NCI-H460 (cell line): ENCODE measurements at places on chromosomes 6 and 20.

DNA sequence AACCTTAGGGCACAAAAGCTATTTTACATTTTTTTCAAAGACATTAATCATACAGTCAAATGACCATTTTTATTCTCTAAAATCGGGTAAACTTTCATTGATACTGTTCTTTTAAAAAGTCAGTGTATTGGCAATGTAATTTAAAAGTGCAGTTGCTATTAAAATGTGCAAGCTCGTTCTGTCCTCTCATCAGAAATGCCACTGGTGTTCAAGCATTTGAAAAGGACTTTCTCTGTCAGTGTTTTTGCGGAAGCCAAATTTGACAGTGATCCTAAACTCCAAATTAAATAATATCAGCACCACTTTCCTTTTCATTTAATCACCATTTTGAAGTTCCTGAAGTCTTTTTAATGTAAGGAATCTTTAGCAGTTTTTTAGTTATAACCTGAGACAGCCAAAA is 69.6 kb downstream of the AFG1L start:
- no peak for DNase-seq

GRCh38 chr6:24778121-24778520 is 3.4 kb downstream of the GMNN start:
- no peak for DNase-seq

- DNase-seq, result no peak
Observed at GRCh38 chr20:51354769-51355319, 187.7 kb downstream of the NFATC2 start.

- DNase-seq, result no peak
Observed at GRCh38 chr6:169342710-169343109, 89.1 kb upstream of the THBS2 start.

DNA sequence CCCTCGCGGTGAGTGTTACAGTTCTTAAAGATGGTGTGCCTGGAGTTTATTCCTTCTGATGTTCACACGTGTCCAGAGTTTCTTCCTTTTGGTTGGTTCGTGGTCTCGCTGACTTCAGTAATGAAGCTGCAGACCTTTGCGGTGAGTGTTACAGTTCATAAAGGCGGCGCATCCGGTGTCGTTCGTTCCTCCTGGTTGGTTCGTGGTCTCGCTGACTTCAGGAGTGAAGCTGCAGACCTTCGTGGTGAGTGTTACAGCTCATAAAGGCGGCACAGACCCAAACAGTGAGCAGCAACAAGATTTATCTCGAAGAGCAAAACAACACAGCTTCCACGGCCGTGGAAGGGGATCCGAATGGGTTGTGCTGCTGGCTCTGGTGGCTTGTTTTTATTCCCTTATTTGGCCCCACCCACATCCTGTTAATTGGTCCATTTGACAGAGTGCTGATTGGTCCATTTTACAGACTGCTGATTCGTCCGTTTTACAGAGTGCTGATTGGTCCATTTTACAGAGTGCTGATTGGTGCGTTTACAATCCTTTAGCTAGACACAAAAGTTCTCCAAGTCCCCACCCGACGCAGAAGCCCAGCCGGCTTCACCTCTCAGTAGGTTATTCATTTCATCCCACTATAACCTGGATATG is 48.2 kb upstream of the ARG1 start:
- DNase-seq, result no peak

DNA sequence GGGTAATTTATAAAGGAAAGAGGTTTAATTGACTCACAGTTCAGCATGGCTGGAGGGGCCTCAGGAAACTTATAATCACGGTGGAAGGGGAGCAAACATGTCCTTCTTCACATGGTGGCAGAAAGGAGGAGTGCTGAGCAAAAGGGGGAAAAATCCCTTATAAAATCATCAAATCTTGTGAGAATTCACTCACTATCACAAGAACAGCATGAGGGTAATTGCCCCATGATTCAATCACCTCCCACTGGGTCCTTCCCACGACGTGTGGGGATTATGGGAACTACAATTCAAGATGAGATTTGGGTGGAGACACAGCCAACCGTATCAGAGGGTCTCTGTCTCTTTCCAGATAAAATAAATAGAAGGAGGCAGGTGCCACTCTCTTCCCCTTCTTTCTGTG is 48.7 kb downstream of the TNFAIP3 start:
- DNase-seq, result no peak

DNA sequence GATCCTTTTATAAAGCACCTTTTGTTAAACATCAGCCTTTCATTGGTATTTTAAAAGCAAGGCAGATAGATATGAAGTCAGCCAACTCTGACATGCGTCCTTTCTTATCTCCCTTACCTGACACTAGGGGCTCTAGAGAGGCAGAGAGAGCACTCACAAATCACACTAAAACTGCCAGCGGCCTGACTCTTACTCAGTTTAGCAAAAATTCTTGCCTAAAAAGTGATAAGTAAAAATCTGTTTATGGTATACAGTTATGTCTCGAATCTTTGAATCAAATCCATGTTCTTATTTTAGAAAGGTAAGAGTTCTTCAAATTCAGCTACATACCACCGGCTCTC is 10.4 kb upstream of the TDRD6 start:
- no peak for DNase-seq
